Kidney epithelial cell (primary cell): ENCODE measurements at places on chromosomes 13 and 19.

DNA sequence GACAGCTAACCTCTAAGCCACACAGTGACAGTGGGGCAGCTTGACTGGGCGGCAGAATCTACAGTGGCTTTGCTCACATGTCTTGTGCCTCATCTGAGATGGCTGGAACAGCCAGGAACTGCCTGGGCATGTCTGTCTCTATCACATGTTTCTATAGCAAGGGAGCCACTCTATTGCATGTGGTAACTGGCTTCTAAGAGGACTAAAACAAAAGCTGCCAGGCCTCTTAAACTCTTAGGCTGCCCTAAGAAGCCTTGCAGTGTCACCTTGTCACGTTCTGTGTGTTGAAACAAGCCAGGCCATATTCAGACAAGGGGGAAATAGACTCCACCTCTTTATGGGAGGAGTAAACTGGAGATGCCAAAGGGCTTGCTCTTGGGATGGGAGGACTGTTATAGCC lies 122.9 kb upstream of the MAB21L1 start:
- DNase-seq, result no peak

- no peak for DNase-seq
These were observed 85.8 kb upstream of the SPATA13 start for GRCh38 chr13:24074678-24075077.

DNA sequence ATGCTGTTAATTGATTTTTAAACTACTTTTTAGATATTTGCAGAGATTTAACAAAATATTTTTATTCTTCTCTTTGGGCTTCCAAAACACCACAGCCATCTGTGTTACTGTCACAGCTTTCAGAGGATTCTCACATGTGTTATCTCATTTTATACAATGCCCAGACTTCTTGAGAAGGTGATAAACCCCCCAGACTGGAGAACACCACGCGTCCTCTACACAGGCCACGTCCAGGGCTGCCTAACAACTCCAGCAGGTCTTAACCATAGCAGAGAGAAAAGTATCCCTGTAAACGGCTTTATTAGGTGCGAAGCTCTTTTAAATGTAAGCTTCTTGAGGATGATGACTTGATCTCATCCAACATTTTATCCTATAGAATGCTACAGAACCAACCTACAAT lies 2.0 kb downstream of the GPR183 start:
- DNase-seq, result no peak

DNA sequence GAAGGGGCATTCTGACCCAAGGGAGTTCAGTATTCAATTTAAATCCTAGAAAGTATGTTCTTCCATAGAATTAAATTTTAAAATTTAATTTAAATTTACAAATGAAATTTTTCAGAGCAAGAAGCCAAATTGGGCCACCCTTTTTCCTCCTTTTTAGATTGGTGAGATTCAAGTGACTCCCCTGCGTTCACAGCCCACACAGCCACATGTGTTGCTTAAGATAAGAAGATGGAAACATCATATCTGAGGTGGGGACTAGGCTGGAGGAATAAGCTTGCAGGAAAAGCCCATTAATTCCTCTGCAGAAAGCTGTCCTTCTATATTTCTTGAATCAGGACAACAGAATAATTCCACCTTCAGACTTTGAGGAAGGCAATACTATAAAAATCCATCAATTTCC lies 392.7 kb upstream of the ZNF507 start:
- no peak for DNase-seq

DNA sequence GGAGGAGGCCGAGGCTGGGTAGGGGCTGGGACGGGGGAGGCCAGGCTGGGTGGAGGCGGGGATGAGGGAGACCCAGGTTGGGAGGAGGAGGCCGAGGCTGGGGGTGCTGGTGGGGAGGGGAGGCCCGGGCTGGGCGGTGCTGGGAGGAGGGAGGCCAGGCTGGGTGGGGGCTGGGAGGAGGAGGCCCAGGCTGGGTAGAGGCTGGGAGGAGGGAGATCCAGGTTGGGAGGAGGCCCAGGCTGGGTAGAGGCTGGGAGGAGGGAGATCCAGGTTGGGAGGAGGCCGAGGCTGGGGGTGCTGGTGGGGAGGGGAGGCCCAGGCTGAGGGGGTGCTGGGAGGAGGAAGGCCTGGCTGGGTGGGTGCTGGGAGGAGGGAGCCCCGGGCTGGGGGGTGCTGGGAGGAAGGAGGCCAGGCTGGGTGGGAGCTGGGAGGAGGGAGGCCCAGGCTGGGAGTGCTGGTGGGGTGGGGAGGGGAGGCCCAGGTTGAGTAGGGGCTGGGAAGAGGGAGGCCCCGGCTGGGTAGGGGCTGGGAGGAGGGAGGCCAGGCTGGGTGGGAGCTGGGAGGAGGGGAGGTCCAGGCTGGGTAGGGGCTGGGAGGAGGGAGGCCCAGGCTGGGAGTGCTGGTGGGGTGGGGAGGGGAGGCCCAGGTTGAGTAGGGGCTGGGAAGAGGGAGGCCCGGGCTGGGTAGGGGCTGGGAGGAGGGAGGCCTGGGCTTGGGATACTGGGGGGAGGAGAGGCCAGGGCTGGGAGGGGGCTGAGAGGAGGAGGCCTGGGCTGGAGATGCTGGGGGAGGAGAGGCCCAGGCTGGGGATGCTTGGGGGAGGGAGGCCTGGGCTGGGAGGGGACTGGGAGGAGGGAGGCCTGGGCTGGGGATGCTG lies 10.7 kb downstream of the TPGS1 start:
- DNase-seq, result no peak

- DNase-seq, result no peak
These were observed 1.4 kb downstream of the FGF9 start for GRCh38 chr13:21672287-21672680.

DNA sequence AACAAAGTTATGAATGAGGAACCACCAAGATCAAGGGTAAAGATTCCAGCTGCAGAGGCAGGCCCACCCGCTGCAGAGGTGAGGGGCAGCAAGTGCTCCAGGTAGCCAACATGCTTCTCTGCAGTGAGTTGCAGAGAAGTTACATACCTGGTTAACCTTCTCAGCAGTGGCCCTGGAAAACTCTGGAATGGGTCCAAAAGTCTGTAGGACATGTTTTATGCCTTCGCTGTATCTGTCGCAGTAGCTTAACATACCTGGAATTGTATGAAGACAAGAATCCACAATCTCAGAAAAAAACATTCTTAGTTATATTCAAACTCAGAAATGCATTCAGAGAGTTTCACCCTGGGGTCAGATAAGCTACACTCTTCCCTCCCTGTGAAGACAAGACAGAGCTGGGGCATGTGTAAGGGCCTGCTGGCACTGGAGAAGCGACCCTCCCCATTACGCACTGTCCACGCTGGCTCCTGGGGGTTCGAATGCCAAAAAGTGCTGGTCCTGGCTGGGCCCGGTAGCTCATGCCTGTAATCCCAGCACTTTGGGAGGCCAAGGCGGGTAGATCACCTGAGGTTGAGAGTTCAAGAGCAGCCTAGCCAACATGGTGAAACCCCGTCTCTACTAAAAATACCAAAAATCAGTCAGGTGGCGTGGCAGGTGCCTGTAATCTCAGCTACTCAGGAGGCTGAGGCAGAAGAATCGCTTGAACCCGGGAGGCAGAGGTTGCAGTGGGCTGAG lies 121.0 kb downstream of the CRYL1 start:
- DNase-seq, result no peak

GRCh38 chr13:95559100-95559499 lies 6.6 kb downstream of the CLDN10 start:
- no peak for DNase-seq

DNA sequence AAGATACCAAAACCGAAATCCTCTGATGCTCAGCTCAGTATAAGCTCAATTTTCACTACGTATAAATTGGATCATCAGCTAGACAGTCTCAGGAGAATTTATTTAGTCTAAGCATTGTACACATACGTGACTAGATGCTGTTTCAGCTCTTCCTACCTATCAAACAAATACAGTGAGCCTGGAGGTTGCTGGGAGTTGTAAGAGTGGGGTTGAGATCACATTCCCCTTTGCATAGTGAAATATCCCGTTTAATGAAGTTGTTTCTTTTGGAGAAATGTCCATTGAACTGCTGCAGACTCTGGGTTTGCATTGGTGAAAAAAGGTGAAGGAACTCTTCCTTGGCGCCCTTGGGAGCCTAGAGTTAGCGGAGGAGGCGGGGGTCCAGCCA lies 68.9 kb upstream of the GJB6 start:
- no peak for DNase-seq

GRCh38 chr19:35267353-35267817 lies 1.4 kb upstream of the USF2 start:
- no peak for DNase-seq

DNA sequence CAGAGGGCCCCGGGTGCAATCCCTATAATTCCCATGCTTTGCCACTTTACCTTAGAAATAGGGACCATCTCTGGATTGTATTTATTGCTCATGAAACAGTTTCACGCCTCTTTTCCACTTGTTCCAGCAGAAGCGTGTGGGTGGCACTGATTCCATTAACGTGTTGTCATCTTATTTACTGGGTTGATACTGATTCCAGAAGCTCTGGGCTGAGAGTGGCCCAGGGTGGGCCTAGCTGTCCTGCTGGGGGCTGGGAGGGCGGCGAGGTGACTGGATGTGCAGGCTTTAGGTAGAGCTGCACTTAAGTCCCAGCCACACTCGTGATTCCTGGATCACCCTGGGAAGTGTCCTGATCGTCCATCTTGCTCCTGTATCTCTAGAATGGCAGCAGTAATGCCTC lies 155.0 kb downstream of the TEX29 start:
- no peak for DNase-seq

GRCh38 chr13:111337741-111338140 lies 17.3 kb downstream of the TEX29 start:
- no peak for DNase-seq

GRCh38 chr13:41490371-41491015 lies 33.1 kb downstream of the RGCC start:
- DNase-seq, result no peak

- no peak for DNase-seq
These were observed 103.8 kb downstream of the ZDHHC20 start for GRCh38 chr13:21355304-21355703.

DNA sequence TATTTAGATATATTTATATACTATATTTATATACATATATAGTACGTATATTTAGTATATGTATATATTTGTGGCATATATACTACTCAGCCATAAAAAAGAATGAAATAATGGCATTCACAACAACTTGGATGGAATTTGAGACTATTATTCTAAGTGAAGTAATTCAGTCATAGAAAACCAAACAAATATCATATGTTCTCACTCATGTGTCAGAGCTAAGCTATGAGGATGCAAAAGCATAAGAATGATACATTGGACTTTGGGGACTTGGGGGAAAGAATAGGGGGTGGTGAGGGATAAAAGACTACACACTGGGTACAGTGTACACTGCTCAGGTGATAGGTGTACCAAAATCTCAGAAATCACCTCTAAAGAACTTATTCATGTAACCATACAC lies 1015.7 kb downstream of the EFNB2 start:
- DNase-seq, result no peak

GRCh38 chr19:54207983-54208783 lies 7.5 kb downstream of the RPS9 start:
- DNase-seq, result no peak

GRCh38 chr13:79668201-79668752 lies 187.3 kb downstream of the NDFIP2 start:
- DNase-seq, result no peak

DNA sequence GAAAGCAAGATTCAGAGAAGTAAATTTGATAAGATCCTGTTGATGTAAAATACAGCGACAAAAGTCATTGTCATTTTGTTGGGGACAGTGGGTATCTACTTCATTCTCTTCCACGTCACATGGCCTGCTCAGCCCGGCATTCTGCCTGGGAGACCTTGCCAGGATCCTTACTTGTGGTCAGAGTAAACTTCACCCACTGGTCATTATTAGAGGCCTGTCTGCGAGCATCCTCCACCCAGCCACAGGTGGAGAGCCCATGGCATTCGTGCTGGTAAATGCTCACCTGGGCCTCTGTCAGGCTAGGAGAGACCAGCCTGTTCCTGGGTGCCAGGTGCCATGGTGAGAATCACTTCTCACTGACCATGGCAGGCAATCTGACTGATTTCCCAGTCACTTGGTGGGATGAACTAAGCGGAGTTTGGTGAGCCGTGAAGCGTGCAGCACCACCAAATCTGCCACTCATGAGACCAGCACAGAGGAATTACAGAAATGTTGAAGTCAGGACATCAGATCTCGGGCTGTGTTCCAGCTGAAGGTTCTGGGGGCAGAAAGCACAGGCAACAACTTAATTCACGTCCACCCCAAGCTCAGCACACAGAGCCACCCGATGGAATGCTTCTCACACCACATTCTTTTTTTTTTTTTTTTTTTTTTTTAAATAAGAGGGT lies 107.0 kb downstream of the SIPA1L3 start:
- peak; percentile 76 for DNase-seq

- DNase-seq, result no peak
These were observed 567 bp downstream of the ALKBH6 start for GRCh38 chr19:36013280-36014011.

DNA sequence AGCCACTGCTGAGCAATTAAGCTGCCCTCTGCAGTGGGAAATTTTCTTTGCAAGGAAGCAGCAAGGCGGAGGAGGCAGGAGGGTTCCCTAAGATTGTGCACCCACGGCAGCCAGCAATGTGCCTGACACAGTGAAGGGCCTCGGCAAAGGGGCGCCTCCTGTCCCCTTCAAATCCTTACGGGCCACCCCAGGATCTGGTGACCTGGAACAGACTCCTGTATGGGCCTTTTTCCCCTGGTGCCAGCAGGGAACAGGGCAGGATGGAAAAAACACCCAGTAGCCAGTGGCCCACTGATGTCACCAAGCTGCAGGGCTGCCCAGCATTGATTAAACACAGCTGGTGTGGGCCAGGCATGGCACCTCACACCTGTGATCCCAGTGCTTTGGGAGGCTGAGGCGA lies 86.7 kb downstream of the GNG7 start:
- DNase-seq, result no peak

- no peak for DNase-seq
These were observed 1.6 kb upstream of the ZNF567 start for GRCh38 chr19:36685835-36686234.

DNA sequence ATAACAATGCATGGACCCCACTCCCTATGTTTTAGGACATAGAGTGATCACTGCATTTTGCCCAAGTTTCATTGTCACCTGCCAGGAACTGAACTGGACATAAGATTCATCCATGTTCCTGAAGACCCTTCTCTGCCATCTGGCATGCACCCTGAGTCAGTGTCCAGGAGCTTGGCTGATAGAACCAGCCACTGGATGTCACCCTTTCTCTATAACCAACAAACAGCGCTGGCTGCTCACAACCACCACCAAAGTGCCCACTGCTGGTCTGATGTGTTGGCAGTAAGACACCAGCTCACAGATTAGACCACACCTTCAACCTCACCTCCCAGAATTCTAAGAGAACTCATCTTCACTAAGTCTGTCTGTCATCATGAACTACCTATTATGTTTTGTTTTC lies 333.4 kb downstream of the ITGBL1 start:
- DNase-seq, result peak; percentile 19

DNA sequence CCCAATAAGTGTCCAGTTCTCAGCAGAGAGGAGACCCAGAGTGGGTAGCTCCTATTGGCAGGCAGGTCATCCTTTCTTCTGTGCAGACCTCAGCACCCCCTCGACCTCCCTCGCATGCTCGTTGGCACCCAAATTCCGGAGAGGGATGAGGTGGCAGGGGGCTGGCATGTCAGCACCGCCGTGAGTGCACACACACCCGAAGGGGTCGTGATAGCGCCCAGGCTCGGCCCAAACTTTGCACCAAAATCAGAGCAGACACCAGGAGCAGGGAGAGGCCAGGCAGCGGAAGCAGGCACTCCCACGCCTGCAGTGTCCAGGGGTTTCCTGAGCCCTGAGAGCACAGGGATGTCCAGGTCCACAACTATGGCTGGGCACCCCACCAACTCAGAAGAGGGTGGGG lies 1503.8 kb upstream of the PCDH20 start:
- no peak for DNase-seq

- DNase-seq, result no peak
These were observed 3.1 kb upstream of the BCL3 start for GRCh38 chr19:44745341-44745831.

- DNase-seq, result no peak
These were observed 160.5 kb downstream of the DLEU7 start for GRCh38 chr13:50682966-50683365.
